ENCODE measurements at places on chromosomes 11 and 22. TPM values are rescaled to one million over a fixed set of nuclear protein-coding genes. Genes with fewer than 3 reads are reported as not detected.

C22orf31 gene
- not detected for total RNA-seq

KCNQ1 gene
- total RNA-seq = 33.4 TPM

GP1BB gene
- not detected for total RNA-seq

FAM111B gene
- total RNA-seq = 1.0 TPM

MOV10L1 gene
- not detected for total RNA-seq

GNG3 gene
- not detected for total RNA-seq

NAV2 gene
- total RNA-seq = 10.5 TPM

SHISAL1 gene
- 1.3 TPM for total RNA-seq

MMP12 gene
- total RNA-seq = not detected

ELF5 gene
- total RNA-seq = not detected

PGA4 gene
- total RNA-seq = 0.83 TPM

C11orf65 gene
- 0.56 TPM for total RNA-seq

KLHL35 gene
- total RNA-seq = 0.48 TPM

ADAMTS8 gene
- total RNA-seq = 0.48 TPM

OR2D2 gene
- not detected for total RNA-seq

ISX gene
- not detected for total RNA-seq

AP5B1 gene
- 6.5 TPM for total RNA-seq

KCNJ5 gene
- total RNA-seq = 4.4 TPM

ATP5MG gene
- total RNA-seq = 748 TPM

PLAAT5 gene
- total RNA-seq = 4.0 TPM

MS4A7 gene
- 11.9 TPM for total RNA-seq

FGF4 gene
- total RNA-seq = not detected

OR51I1 gene
- total RNA-seq = not detected

RASGRP2 gene
- total RNA-seq = 38.4 TPM

SLC17A6 gene
- not detected for total RNA-seq

CNIH2 gene
- total RNA-seq = not detected

MIOX gene
- not detected for total RNA-seq
